ENCODE measurements at places on chromosomes 7 and 10.

DNA sequence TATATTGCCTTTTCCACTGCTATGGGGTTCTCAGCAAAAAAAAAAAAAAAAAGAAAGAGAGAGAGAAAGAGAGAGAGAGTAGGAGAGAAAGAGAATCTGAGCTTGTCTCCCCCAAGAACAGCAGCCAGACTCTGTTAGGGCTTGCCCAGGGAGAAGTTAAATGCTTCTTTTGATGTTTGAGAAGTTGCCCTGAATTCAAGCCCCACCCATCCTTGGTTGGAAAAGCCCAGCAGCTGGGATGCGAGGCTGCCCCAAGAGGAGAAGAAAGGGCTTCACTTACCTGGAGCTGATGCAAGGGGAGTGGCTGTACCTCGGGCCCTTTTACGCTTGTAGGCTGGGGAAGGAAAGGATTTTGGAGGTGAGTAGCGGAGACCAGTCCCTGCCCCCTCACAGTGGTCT is 20.9 kb upstream of the MGMT start:
- no peak for DNase-seq

DNA sequence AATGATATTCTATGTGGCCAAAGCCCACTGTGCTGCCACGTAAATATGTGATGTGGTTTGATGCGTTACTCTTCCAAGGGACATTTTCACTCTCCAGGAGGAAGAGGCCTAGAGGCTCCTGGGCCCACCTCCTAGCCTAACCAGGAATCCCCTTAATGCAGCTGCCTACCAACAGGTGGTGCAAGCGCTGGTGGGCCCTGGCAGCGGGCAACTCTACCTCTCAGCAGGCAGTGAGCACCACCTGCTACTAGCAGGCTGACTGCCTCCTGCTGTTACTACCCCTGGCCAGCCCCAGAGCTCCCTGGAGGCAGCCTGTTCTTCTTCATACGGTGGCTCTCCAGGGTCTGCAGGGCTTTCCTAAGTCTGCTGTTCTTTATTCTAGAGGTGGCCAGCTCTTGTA is 62.8 kb downstream of the CDH23 start:
- DNase-seq, result no peak

- no peak for DNase-seq
These were observed 3.7 kb downstream of the CCNJ start for GRCh38 chr10:96047004-96047649.

GRCh38 chr10:118853916-118854315 is 99.1 kb upstream of the CACUL1 start:
- DNase-seq, result no peak

DNA sequence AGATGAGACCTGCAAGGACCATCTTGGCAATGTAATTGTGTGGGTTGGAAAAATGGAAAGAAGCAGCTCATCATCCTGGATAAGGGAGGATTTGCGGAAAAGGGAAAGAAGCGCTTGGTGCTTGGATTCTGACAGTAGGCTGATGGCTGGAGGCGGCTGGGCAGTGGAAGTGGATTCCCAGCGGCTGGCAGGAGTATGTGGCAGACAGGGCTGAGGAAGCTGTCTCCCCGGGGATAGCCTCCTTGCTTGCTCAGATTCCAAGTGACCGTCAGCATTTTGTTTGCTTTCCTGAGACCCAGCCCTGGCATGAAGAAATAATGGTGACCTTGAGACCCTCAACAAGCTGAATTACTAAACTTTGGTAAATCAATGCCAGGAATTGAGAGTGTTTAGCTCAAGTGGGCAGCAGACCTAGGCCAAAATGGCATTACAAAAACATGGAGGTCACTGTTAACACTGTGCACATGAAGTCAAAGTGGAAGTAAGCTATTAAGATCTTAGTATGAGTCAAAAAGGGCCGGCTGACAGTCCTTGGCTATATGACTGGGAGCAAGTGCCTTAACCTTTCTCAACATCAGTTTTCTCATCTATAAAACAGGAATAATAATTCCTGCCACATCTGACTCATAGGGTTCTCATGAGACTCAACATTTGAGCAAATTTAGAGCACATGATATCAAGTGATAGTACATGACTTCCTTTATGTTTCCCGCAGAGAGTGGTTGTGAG is 21.3 kb downstream of the SLC25A28 start:
- DNase-seq, result no peak

DNA sequence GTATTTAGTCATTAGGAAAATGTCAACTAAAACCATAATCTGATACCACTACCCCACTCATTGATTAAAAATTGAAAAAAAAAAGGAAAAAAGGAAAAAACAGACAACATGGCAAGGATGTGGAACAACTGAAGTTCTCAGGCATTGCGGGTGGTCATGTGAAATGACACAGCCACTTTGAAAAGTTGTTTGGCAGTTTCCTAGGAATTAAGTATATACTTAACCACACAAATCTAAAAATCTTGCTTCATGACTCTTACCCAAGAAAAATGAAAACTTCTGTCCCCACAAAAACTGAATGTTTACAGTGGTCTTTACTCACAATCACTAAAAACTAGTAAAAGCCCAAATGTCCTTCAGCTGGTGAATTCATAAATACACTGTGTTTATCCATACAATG is 254.5 kb downstream of the AHR start:
- no peak for DNase-seq

DNA sequence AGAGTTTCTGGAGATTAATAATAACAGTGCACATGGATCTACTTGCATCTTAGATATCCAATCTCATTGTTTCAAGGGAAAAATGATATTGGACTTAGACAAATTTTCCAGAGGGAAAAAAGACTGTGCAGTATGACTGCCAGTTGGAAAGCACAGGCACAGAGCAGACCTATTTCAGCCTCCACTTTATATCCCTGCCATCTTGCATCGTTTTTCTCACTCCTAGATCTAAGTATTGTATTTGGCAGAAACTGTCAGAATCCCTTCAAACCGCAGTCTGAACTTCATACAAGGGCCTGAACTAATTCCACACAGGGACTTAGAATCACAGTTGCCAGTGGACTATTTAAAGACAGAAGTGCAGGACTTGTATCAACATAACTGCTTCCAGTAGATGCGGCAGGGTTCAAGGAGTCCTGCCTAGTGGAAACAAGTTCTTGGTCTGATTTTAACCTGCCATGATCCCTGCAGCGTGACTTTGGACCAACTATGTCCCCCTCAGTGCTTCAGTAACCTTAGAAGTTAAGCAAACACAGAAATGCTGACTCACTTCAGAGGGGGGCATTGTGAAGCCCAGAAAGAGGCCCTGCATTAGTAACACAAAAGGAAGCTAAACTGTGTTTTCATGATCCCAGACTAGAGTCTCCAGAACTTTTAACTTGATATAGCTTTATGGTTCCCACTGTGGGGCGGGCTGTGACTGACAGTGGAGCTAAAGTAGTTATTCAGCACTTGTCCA is 95.7 kb upstream of the PALS2 start:
- no peak for DNase-seq

GRCh38 chr10:106612381-106612780 is 552.1 kb downstream of the SORCS1 start:
- DNase-seq, result no peak

GRCh38 chr10:112184052-112184371 is 447 bp upstream of the GPAM start:
- no peak for DNase-seq

DNA sequence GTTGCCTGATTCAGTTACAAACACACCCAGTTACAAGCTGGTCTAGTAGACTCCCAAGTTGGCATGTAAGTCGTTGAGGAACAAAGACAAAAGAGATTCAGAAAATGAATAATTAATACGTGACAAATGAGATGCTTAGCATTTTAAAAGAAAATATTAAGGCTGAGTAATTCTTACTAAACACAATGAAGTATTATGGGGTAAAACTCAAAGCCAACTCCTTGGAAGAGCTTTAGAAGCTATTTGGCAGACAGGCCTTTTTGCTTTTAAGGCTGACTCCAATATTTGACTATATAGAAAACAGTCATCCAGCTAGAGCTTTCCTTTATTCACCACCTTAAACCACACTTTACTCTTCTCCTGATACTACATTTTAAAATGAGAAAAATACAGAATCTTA is 5.4 kb downstream of the TRDMT1 start:
- no peak for DNase-seq

DNA sequence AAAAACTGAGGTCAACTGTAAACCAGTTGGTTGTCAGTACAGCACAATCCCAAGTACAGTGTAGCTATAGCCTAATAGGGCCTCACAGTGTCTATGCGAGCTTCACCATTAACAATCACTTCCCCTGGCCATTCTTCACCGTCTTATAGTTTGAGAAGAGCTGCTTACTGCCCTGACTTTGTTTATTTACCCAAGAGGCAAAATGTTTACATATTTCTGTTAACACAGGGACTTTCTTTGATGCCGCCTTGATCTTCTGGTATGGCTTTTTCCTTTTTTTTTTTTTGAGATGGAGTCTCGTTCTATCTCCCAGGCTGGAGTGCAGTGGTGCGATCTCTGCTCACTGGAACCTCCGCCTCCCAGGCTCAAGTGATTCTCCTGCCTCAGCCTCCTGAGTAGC is 3.3 kb downstream of the MYOF start:
- no peak for DNase-seq

GRCh38 chr10:59626523-59626869 is 83.2 kb downstream of the SLC16A9 start:
- no peak for DNase-seq

DNA sequence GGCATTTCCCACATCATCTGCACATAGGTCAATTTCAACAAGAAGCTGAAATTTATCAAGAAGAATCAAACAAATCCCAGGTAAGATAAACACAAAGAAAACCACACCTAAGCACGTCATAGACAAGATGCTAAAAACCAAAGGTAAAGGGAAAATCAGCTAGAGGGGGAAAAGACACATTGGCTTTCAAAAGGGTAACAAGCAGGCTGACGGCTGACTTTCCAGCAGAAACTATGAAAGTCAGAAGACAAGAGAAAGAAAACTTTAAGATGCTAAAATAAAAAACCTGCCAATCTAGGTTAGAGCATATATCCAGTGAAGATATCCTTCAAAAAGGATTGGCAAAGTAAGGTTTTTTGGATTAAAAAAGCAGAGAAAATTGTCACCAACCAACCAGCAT is 59.9 kb upstream of the RHEB start:
- no peak for DNase-seq

DNA sequence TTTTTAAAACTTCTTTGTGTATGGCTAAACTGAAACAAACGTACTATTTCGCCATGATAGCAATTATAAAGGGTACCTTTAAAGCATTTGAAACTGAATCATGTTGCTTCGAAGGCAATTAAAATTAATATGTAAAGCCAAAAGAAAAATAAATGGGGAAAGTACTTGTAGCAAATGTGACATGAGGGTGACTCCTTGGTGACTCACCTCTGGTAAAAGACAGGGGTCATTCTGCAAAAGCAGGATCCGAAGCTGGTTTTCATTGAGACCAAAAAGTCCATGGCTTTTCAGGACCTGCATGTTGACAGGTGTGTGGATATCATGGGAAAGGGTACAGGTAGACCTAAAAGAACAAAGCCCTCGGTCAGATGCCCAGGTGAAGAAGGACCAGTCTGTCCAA is 1.5 kb downstream of the ZC3HAV1L start:
- DNase-seq, result no peak

GRCh38 chr7:155223021-155223420 is 74.7 kb upstream of the INSIG1 start:
- DNase-seq, result no peak

DNA sequence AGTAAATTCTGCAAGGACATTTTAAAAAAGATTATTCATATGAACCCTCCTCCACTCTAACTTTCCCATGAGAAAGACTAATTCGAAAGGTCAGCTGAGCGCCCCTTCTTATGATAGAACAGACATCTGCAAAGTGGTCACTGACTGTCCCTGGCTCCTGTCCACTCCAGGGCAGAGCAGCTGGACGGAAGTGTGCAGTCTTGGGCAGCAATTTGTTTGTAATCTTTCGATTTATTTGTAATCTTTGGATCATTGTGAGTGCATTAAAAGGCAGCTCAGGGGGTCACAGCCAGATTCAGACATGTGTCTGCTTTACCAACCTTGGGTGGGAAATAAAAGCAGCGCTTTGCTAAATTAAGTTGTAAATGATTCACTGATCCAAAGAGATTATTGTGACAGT is 158.8 kb upstream of the ADARB2 start:
- DNase-seq, result no peak

- no peak for DNase-seq
These were observed 469.8 kb downstream of the KIF20B start for GRCh38 chr10:90171014-90171722.

DNA sequence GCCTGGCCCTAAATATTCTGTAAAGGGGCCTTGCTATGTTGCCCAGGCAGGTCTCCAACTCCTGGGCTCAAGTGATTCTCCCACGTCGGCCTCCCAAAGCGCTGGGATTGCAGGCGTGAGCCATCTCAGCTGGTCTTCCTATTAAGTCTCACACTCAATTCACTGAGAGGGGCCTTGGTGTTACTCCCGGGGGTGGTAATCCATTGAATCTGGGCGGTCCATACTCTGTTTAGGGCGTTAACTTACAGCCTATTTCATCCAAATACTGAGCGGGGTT is 665 bp upstream of the SRRT start:
- no peak for DNase-seq

DNA sequence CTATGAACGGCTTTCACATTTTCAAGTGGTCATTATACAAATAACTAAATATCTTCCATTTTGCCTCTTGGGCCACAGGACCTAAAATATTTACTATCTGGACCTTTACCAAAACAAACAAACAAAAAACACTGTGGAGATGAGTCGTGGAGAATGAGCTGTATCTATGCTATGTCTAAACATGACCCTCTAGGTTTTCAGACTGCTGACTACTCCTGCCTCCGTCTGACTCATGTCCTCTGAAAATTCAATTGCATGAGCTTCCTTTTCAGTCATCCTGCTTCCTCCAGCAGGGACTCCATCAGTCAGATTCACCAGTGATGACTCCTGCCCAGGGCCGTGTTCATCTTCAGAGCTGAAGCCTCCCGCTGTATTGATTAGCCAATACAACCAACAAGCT is 96.8 kb downstream of the COL28A1 start:
- DNase-seq, result no peak

GRCh38 chr7:154437234-154437633 is 385.0 kb downstream of the DPP6 start:
- no peak for DNase-seq

- DNase-seq, result no peak
These were observed 63.3 kb upstream of the THSD7A start for GRCh38 chr7:11895337-11895736.

- DNase-seq, result no peak
These were observed 3.1 kb downstream of the JCAD start for GRCh38 chr10:30056281-30056680.

GRCh38 chr10:124746992-124747391 is 2.8 kb upstream of the FAM53B start:
- no peak for DNase-seq

GRCh38 chr10:2680821-2681220 is 386.5 kb upstream of the PFKP start:
- DNase-seq, result no peak

- no peak for DNase-seq
These were observed 66.8 kb downstream of the MINDY4 start for GRCh38 chr7:30838008-30838407.

GRCh38 chr10:58574058-58574457 is 61.4 kb downstream of the BICC1 start:
- no peak for DNase-seq

- DNase-seq, result no peak
These were observed 164.2 kb downstream of the KMT2E start for GRCh38 chr7:105178177-105178576.

- DNase-seq, result no peak
These were observed 90.7 kb downstream of the UNCX start for GRCh38 chr7:1323178-1324027.

- no peak for DNase-seq
These were observed 61.7 kb upstream of the KLF6 start for GRCh38 chr10:3846736-3847135.

- DNase-seq, result no peak
These were observed 421.7 kb downstream of the ATRNL1 start for GRCh38 chr10:115514895-115515294.
